ENCODE measurements at places on chromosomes 4 and X.

DNA sequence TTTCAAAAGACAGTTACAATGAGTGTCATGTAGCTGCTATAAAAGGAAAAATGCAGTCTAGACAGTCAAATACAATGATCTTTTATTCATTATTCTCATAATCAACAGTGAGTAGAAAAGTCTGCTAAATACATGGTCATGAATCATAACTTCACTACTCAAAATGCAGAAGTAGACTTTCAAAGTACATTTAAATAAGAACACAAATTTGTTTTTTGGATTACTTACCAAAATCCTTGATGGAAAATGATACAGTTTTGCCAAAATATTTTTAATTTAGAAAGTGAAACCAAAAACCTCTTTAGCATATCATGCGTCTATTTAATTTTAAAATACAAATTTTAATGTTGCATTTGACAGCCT lies 4.9 kb downstream of the ACSL4 start:
- no peak overlapping the region for H3K27ac ChIP-seq
- H3K4me1 ChIP-seq, result no peaks in the 10 kb centered on the region
- no peaks in the 10 kb centered on the region for H3K27me3 ChIP-seq
- DNase-seq, result no peak

- DNase-seq, result no peak
- H3K4me3 ChIP-seq, result no peak overlapping the region
- no peaks in the 10 kb centered on the region for H3K4me1 ChIP-seq
- peaks cover 2% of the 10 kb centered on the region for H3K36me3 ChIP-seq
These were observed 108.2 kb upstream of the MCF2 start for GRCh38 chrX:139816204-139816603.

GRCh38 chr4:122661176-122662160 lies 40.6 kb upstream of the IL21 start:
- no peak overlapping the region for H3K27ac ChIP-seq
- H3K4me3 ChIP-seq, result no peak overlapping the region
- no peak for DNase-seq
- H3K36me3 ChIP-seq, result no peaks in the 10 kb centered on the region
- H3K4me1 ChIP-seq, result no peaks in the 10 kb centered on the region

DNA sequence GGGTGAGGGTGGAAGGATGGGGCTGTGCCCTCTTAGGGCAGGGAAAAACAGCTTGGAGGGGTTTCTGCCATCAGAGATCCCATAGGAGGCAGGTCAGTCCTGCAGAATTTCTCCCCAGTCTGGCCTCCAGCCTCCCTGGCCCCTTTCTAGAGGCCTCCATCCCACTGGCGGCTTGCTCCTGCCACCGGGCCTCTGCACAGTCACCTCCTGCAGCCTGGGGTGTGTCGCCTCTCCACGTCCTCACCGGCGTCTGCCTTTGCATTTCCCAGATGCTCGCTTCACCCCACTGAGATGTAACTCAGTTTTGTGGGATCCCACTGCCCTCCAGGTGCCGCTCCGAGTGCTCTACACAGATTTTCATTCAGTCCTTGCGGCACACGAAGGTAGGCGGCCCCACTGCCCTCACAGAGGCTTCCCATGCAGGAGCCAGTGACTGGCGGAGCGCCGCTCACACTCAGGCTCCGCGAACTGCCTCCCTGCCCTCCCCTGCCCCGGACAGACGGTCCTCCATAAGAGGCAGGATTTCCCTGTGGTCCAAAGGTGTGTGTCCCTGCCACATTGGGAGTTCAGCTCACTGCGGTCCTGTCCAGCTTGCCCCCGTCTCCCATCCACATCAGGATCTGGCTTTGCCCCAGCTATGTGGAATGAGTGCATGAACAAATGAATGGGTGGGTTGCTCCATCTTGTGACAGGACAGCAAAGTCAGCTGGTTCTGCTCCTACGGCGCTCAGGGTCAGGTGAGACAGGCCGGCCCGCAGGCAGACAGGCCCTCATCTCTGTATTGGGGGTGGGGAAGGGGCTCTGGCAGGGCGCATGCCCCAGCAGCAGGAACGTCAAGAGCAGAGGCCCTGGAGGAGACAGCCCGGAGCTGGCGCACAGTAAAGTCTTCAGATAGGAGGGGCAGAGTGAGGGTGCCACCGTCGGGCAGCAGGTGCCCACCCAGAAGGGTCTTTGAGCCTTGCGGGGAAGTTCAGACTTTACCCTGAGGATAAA lies 2.7 kb upstream of the TMEM271 start:
- H3K4me3 ChIP-seq, result no peak overlapping the region
- no peaks in the 10 kb centered on the region for H3K36me3 ChIP-seq
- H3K27ac ChIP-seq, result no peak overlapping the region
- H3K27me3 ChIP-seq, result peaks cover 63% of the 10 kb centered on the region

DNA sequence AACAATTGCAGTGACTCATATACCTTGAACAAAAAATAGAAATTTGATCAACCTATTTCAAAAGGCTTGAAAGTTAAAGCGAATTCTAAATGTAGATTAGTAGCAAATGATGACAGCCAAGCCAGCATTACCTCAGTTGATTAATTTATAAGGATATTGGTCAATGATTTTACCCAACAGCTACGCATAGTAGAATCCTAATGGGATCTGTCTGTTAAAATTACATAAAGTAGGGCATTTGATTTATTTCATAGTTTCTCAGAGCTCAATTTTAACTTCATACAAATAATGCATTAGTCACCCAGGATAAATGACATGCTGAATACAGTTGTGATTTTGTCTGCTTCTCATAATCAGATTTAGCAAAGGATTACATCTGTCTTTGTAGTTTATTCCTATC lies 12.0 kb downstream of the AFF2 start:
- H3K27me3 ChIP-seq, result no peaks in the 10 kb centered on the region
- H3K36me3 ChIP-seq, result no peaks in the 10 kb centered on the region
- DNase-seq, result no peak
- no peak overlapping the region for H3K4me3 ChIP-seq
- H3K27ac ChIP-seq, result no peak overlapping the region
- no peaks in the 10 kb centered on the region for H3K4me1 ChIP-seq

DNA sequence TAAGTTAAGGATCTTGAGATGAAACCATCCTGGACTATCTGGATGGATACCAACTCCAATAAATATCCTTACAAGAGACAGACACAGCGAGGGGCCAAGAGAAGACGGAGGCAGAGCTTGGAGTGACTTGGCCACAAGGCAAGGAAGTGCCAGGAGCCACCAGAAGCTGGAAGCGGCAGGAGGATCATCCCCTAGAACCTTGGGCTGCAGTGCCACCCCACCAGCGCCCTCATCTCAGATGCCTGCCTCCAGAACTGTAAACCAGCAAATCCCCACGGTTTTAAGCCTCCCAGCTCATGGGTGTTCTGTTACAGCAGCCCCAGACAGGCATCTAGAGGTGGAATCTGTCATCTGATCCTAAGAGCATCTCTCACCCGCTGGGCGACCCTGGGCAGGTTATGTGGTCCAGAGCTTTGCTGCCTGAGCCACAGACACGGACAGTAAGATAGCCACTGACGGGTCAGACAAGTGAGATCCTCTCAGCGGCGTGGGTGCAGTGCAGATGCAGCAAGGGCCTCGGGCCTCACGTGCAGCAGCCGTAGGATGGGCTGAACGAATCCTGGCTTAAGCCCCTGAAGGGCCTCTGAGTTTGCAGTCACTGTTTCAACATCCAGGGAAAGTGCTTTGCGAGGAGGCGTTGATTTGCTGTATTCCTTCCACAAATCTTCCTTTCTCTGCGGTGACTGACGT lies 25.1 kb upstream of the MXD4 start:
- H3K27me3 ChIP-seq, result no peaks in the 10 kb centered on the region
- H3K27ac ChIP-seq, result no peak overlapping the region
- H3K4me1 ChIP-seq, result no peaks in the 10 kb centered on the region
- H3K4me3 ChIP-seq, result no peak overlapping the region
- no peaks in the 10 kb centered on the region for H3K36me3 ChIP-seq

DNA sequence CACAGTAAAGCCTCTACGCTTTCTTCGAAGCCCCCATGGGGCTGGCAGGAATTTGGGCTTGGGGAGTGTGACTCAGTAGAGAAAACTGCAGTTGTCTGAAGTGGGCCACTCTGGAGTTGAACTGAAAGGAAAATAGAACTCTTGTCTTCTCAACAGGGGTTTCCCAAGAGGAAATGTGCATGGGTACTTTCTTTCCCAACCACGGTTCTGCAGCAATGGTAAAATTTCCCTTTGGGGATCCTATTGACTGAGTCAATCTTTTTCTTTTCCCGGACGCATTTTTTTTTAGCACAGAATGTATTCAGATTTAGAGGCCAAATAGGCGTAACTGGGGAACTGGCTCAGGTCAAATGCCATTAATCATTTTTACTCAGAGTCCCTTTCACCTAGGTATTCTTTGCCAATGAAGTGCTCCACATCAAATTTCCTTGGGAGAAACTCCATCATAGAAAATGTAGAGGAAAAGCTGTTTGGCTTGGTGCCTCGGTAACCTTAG lies 269.3 kb downstream of the STIM2 start:
- no peak overlapping the region for H3K4me3 ChIP-seq
- H3K36me3 ChIP-seq, result no peaks in the 10 kb centered on the region
- no peak overlapping the region for H3K27ac ChIP-seq
- H3K4me1 ChIP-seq, result no peaks in the 10 kb centered on the region
- DNase-seq, result no peak
- no peaks in the 10 kb centered on the region for H3K27me3 ChIP-seq
